ENCODE measurements at places on chromosomes 7 and 10.

- DNase-seq = no peak
Observed at GRCh38 chr7:15751191-15751701, 64.8 kb upstream of the MEOX2 start.

- no peak for DNase-seq
Observed at GRCh38 chr7:111076205-111076604, 14.7 kb upstream of the LRRN3 start.

GRCh38 chr10:104824380-104825006 lies 183.4 kb downstream of the SORCS3 start:
- DNase-seq = peak; percentile 0

GRCh38 chr10:29949411-29950011 lies 109.9 kb downstream of the JCAD start:
- DNase-seq = no peak

- no peak for DNase-seq
Observed at GRCh38 chr7:84144480-84144879, 50.1 kb downstream of the SEMA3A start.

- DNase-seq = no peak
Observed at GRCh38 chr10:129043691-129044090, 423.4 kb upstream of the MGMT start.

GRCh38 chr7:87517136-87517815 lies 41.8 kb upstream of the ABCB4 start:
- DNase-seq = no peak

GRCh38 chr7:102432442-102433218 lies 745 bp upstream of the ORAI2 start:
- no peak for DNase-seq

All from stimulated activated CD4-positive, alpha-beta T cell treated with anti-CD3 and anti-CD28 coated beads, Interleukin-12 subunit alpha, Interleukin-12 subunit beta, amount 100 ng/mL, for 24 hours (primary cell).